Fibroblast of skin of abdomen (primary cell): ENCODE measurements at places on chromosomes 2 and 18.

DNA sequence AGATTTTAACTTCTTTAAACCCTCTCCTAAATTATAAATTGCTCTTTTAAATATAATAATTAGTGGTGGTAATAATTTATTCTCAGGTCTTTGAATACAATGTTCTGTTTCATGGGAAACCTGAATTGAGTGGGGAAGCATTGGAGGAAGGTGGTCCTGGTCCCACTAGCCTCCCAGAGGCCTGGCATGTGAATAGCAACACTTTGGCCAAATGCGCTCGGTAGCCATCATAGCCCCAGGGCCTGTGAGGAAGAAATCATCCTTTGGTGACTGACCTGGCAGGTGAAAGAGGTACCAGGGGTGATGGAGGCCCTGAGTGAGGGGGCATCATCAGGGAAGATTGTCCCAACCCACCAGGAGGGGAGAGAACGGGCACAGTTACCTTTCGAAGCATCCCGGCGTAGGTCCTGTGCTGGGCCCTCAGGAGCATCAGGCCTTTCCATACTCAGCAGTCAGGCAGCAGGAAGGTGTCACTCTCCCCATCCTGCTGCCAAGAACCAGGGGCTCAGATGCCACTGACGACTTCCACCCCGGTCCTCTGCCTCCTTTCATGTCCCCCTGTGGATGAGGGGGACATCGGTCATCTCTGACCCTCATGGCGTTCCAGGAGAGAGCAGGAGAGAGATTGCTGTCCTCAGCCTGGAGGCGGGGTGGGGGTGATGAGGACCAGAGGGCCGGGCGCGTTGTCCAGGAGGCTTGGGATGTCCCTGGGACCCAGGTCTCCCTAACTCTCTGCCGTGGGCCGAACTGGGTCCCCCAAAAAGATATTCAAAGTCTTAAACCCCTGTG lies 78.6 kb upstream of the HPCAL1 start:
- no peak for DNase-seq

- DNase-seq = no peak
Measured at GRCh38 chr2:11129598-11130449, 25.4 kb upstream of the SLC66A3 start.

DNA sequence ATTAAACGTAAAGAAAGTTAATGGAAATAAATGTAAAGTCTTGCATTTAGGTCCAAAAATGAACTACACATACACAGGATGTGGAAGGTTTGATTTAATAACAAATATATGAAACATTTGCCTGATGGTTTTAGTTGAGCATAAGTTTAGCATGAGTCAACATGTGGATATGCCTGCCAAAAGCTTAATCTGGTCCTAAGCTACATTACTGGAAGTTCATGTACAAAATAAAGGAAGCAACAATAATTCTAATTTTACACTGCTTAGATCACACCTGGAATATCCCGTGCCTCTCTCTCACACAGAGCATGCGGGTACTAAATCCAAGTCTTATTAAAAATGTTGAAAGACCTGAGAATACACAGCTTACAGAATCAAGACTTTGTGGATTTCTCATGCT lies 276.5 kb upstream of the NRP2 start:
- DNase-seq = peak; percentile 93

DNA sequence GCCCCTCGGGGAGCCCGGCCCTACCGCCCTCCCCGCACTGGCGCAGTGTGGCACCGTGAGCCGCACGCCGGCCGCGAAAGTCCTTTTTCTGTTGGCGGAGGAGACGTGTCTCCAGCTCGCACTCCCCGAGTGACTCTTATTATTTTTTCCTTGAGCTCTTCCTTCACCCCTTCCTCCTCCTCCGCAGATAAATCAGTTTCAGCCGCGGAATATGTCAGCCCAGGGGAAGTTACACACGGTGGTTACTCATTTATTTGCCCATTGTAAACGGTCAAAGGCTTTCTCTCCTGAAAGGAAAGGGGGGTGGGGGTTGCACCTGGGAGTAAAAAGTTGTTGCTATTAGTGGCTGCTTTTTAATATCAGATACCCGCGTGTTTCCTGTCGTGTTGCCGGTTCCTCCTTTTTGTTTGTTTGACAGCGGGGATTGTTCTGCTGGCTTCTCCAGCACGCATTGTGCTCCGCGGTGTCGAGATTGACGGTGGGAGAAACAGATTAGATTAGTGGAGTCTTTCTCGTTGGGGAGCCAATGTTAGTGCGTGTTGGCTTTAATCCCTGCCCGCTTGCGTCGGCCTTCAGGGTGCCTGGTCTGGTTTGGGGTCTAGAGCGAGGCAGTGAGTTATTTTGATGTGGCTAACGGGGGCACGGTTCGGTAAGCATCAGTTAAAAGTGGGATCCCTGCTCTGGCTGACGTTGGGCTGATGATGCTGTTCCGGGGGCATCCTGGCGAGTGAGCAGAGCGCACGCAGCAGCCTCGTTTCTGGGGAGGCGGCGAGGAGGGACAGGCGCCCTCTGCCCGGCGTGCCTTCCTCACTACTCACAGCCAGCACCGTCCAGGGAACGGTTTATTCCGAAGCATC lies 1.6 kb downstream of the CRIM1 start:
- peak; percentile 66 for DNase-seq

GRCh38 chr2:232368311-232368731 lies 10.2 kb upstream of the ALPP start:
- no peak for DNase-seq

DNA sequence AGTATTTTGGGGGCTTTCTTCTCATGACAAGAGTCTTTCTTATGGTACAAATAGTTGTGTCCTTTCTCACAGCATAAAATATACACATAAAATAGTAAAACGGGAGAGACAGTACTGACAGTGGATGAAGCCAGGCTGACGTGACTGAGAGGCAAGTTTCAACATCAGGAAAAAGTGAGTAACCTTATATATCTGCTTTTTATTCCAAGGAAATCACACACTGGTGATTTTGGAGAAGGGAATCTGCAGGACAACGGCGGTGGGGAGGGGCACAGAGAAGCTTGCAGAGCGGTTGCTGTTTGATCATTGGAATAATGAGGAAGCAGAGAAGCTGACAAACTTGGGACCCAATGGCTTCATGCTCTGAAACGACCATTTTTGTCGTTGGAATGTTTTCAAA lies 130.6 kb upstream of the ZNF236 start:
- no peak for DNase-seq
